ENCODE measurements at places on chromosomes 7 and 10.

GRCh38 chr7:130904031-130904757 is 170.2 kb upstream of the KLF14 start:
- no peak for DNase-seq

DNA sequence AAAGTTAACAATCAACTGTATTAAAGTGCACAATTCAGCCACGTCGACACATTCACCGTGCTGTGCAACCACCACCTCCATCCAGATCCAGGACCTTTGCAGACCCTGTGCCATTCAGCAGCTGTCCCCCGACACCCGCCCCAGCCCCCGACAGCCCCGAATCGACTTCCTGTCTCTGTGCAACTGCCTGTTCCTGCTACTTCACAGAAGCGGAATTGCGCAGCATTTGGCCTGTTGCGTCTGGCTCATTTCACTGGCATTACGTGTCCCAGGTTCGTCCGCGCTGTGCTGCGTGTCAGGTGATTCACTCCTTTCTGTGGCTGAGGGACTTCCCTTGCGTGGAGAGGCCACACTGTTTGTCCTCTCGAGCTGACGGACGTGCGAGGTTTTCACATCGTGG is 33.2 kb upstream of the DNAAF5 start:
- no peak for DNase-seq

DNA sequence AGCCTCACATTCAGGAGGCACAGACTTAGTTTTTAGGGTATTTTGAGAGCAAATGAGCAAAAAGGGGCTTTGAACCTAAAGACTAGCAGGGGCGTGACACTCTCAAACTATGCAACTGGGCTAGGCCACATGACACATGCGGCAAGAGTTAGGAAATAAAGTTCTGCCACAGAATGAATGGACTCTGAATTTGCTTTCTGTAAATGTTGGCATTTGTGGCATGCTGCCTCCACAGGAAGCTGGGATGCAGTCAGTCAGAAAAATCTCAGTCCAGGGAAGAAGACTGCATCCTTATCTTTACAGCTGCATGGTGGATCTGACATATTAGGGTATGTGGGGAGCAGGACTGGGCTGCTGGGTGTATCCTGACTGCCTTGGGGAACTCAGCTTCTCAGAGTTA is 181.0 kb downstream of the COBL start:
- DNase-seq, result no peak

GRCh38 chr7:72292794-72293193 is 119.3 kb downstream of the CALN1 start:
- DNase-seq, result no peak

GRCh38 chr7:158019726-158020705 is 567.6 kb downstream of the PTPRN2 start:
- no peak for DNase-seq

DNA sequence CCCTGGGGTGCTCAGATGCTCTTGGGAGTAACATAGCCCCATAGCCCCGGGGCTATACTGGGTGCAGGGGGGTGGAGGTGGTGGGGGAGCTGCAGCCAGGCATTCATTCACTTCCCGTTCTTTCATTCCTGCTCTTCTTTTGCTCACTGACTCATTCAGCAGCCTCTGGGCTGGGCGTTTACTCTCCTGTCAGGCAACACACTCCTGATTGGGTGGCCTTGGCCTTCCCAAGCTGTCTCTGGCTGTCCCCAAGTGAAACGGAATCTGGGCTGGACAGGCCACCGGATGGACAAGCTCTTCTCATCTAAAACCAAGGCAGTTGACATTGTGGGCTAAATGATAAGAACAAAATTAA is 34.6 kb downstream of the CHST3 start:
- DNase-seq, result no peak

DNA sequence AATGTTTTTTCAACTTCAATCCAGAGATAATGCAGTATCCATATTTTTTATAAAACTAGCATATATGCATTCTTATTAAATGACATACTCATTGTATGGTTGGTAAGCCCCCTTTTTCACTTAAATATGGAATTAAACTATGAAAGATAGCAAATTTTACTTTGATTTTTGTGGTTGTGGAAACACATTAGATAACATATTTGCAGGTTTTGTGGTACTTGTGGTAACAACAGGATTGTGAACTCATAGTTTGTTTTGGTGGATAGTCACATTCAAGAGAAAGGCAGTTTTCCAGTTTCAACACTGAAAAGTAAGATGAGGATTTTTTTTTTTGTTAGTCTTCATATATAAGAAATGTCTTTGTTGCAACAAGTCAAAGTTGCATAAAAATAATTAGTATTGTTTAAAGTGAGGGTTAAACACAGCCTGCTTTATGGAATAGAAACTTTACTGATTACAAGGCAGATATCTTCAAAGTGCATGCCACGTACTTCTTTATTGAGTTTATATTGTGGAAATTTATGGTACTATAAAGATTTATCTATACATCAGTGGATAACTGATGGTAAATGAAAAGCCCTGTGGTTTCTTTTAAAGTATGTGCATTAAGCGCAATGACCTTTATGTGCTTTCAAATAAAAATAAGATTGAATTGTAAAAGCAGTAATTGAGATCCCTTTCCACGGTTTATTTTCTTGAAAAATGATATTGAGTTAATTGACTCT is 39.7 kb upstream of the SEMA3D start:
- DNase-seq, result no peak

DNA sequence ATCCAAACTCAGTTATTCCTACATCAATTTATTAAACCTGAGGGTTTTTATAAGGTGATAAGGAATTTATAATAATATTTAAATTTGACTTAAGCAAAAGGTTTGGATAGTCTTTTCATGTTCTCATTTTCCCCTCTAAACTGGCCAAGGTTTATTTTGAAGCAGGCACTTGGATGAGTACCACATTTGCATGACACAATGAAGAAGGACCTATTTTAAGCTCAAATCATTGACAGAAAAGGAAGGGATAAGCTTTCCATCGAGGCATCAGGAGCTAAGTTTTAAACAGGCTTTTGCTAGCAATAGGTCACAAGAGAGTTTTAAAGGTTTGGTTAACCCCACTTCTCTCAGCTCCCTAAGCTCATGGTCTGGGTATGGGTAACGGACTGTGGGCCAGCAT is 28.7 kb upstream of the FAM13C start:
- DNase-seq, result no peak

DNA sequence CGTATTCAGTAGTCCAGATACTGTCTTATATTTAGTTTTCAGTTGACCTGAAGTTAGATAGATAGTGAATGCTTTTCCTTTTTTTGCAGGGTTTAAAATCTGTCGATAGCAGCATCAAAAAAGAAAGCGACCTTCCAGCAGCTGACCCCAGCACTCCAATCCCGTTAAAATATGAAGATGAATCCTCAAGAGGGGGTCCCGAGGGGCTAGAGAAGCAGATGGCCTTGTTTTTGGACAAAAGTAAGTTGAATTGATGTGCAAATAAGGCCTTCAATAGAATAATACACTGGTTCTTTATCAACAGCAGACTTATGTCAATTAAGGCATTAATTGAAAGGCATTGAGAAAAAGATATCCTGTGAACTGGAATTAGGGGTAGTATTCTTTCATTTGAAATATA is 18.7 kb downstream of the EDRF1 start:
- no peak for DNase-seq

Measured in stimulated activated CD4-positive, alpha-beta T cell treated with anti-CD3 and anti-CD28 coated beads, Interleukin-15, amount 100 ng/mL, for 24 hours (primary cell).